ENCODE measurements at places on chromosomes 13 and 19. TPM values are rescaled to one million over a fixed set of nuclear protein-coding genes. Genes with fewer than 3 reads are reported as not detected.

METTL21C gene
- total RNA-seq = not detected

CCDC106 gene
- 15.9 TPM for total RNA-seq

ZIK1 gene
- total RNA-seq = 4.5 TPM

KLK4 gene
- total RNA-seq = not detected

ATP4B gene
- total RNA-seq = not detected

DNA sequence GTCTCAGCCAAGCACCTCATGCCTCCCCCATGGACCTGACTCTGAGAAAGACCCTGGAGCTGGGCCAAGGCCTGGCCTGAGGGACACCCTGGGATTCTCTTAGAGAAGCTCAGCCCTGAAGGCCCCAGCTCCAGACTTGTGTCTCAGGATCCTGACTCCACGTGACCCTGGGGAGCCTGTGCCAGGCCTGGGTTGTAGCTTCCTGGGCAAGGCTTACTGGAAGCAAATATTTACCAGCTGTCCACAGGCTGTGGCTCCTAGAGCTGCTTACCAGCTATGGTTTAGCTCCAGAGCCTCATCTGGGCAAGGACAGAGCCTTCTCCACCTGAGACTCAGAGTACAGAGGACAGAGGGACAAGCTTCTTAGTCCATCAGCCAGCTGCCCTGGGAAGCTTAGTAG, 61.0 kb upstream of the CEACAM8 start:
- DNase-seq = no peak

DNA sequence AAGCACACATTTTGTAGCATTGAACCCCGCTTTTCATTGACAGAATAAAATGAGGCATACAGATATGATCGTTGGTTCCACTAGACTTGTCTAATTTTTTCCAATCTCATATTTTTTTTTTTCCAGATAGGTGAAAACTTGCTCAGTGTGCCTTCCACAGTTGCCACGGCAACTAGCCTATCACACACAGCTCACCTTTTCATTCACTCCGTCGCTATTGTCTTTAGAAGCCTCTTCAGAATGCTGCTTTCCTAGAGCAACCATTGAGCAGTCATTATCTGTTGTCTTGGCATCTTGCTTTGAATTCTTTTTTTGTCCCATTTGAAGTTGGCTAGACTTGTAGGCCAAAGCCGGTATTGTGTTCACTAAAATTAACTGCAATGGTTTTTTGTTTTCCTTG, 37.7 kb upstream of the ESD start:
- DNase-seq = no peak

DNA sequence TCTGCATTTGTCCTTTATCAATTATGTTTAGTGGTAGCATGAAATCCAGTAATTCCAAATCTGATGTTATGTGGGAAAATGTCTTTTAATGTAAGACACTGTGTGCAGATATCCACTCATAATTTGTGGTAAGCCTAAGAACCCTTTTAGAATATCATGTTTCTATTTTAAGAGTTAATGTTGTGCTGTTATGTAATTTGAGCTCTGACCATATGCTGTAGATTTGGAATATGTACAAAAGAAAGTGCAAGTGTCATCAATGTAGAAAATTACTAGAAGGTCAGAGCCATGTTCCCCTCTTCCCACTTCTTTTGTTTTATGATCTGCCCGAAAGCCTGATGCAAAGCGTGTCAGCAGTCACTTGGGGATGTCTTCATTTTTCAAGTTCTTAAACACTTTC, 44.5 kb downstream of the SCEL start:
- no peak for DNase-seq

DNA sequence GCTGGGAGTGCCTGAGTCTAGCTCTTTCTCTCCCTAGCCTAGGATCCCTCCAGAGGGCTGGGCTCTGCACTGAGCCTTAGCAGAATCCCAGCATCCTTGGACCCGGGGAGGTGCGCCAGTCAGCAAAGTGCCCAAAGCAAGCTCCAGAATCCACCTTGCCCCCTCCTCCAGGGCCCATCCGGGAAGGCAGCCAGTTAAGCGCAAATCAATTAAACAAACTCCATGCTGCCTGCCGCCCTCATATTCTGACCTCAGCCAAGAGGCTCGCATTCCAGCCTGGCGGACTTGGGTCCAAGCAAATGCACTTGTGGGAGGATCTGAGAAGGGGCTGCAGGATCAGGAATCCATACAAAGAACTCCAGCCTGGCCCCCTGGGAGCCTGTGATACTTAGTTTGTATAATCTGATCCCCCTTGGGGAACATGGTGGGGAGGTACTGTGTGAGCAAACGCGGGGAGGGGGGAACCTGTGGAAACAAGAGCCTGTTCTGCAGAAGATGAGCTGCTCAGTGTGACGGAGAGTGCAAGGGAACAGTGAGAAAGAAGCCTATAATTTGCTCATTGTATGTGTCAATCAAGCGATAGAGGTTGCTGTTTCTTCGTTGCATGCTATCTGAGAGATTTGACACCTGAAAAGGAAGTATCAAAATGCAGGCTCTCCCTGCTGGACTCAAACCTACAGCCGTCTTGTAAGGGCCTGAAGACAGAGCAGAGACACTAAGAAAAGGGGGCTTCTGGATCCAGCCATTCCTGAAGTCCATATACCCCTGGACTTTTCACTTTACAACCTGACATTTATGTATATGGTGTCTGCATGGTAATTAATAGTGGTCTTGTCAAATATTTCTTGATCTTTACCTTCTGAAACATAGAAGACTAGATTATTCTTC, 29.4 kb downstream of the ZNRF4 start:
- no peak for DNase-seq

- DNase-seq = no peak
These were observed 97.0 kb downstream of the ABCC4 start for GRCh38 chr13:95204231-95204765.

GRCh38 chr13:28474491-28475134, 20.3 kb downstream of the FLT1 start:
- no peak for DNase-seq

- no peak for DNase-seq
These were observed 1.6 kb downstream of the ZNF730 start for GRCh38 chr19:23118400-23118799.

GRCh38 chr19:32224371-32225244, 120.8 kb upstream of the ZNF507 start:
- no peak for DNase-seq

DNA sequence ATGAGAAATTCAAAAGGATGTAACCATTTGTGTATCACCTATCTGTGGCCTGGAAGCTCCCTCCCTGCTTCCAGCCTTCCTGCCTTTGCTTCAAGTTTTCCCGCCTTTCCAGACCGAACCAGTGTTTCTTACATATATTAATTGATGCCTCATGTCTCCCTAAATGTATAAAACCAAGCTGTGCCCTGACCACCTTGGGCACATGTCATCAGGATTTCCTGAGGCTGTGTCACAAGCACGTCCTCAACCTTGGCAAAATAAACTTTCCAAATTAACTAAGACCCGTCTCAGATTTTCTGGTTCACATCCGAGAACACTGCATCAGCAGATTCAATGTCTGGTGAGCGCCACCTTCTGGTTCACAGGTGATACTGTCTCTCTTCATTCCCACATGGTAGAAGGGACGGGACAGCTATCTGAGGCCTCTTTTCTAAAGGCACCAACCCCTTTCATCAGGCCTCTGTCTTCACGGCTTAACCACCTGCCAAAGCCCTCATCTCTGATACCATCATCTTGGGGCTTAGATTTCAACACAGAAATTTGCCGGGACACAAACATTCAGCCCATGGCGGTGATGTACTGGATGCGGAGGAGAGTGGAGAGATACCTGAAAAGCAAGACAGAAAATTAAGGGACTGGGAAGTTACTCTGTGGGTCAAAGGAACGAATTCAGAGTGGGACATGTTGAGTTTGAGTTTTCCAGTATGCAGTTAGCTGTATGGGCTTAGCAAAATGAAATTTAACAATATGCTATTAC, 58.7 kb upstream of the PABPC3 start:
- DNase-seq = no peak

- DNase-seq = no peak
These were observed 7.1 kb upstream of the IGFL3 start for GRCh38 chr19:46131485-46132143.

DNA sequence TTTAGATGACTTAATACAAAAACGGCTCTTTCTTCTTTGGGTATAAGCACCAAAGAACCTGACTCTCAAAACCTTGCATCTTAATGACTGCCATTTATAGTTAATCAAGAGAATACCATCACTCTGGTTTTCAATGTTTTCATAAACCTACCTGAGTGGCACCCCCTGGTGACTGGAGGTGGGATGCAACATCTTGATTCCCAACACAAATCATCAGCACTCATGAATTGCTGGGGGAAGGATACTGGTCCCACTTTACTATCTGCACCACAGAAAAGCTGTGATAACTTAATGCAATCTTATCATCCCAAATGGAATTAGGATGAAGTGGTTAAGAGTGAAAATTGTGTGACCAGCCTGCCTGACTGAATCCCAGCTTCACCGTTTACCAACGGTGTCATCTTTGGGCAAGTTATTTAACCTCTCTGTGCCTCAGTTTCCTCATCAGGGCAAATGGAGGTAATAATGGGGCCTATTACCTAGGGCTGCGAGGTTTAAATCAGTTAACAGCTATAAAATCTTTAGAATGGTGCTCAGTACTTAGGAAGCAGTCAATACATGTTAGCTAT, 366.4 kb downstream of the KLF12 start:
- no peak for DNase-seq

Measured in cardiac septum (tissue), 1 donor.